ENCODE measurements at places on chromosomes 6 and 20.

DNA sequence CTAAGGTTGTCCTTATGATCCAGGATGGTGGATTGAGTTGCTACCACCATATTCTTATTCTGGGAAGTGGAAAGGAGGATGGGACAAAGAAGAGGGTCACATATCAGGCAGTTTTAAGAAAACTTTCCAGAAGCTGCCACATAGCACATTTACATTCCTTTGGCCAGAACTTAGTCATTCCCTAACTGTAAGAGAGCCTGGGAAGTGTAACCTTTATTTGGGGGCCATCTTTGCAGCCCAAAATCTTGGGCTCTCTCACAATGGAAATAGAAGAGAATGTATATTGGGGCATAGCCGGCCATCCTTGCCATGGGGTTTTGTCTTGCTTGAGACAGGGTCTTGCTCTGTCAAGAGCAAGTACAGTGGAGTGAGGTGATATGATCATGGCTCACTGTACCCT, 8.4 kb downstream of the ZNF341 start:
- no peak for DNase-seq

- DNase-seq = no peak
These were observed 136.7 kb downstream of the MAP3K4 start for GRCh38 chr6:161128230-161128629.

DNA sequence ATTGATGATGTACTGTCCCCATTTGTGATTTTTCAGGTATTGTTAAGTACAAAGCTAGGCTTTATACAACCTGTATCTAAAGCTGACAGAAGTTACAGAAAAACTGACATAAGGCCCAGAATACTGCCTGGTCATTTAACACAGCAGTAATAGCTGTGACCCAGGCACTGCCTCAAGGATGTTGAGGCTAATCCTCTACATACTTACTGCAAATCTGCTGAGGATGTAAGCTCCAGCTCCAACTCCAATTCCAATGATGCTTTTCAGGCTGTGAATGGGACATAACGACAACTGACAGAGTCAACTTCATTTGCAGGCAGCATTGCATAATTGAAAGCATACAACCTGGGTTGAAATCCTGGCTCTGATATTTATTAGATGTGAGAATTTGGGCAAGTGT, 36.3 kb upstream of the SLA2 start:
- DNase-seq = no peak

GRCh38 chr20:17503301-17504065, 27.7 kb downstream of the BFSP1 start:
- DNase-seq = no peak

GRCh38 chr20:42027746-42028268, 409.6 kb upstream of the CHD6 start:
- DNase-seq = no peak

DNA sequence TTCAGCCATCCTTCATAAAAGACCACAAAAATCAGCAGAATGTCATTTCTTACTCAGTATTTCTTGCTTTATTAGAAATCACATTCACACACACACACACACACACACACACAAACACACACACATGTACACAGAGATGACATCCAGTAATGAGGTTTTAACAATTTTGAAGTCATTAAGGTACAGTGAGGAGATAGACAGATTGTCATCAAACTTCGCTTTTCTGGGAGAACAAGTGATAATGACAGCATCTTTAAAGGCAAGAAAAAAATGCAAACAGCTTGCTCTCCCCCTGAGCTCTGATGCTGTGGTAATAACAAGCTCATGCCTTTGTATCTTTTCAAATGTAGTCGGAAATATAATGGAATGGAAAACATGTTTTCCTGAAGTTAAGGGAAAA, 184.4 kb upstream of the RNF217 start:
- DNase-seq = no peak

- no peak for DNase-seq
These were observed 170.6 kb downstream of the TRMT11 start for GRCh38 chr6:126156973-126157372.

DNA sequence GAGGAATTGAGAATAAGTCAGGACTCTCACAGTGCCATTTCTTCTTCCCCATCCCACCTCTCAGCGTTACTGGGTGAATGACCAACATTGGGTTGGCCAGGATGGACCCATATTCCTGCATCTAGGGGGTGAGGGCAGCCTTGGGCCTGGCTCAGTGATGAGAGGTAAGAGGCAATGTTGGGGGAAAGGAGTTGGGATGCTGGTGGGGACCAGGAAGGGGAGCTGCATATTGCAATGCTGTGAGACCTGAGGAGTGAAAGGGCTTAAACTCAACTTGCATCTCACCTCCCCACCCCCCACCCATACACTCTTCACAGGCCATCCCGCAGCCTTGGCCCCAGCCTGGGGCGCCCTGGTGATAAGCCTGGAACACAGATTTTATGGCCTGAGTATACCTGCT, 1.3 kb downstream of the PRSS16 start:
- DNase-seq = no peak
